ENCODE measurements at places on chromosomes 7 and 10.

DNA sequence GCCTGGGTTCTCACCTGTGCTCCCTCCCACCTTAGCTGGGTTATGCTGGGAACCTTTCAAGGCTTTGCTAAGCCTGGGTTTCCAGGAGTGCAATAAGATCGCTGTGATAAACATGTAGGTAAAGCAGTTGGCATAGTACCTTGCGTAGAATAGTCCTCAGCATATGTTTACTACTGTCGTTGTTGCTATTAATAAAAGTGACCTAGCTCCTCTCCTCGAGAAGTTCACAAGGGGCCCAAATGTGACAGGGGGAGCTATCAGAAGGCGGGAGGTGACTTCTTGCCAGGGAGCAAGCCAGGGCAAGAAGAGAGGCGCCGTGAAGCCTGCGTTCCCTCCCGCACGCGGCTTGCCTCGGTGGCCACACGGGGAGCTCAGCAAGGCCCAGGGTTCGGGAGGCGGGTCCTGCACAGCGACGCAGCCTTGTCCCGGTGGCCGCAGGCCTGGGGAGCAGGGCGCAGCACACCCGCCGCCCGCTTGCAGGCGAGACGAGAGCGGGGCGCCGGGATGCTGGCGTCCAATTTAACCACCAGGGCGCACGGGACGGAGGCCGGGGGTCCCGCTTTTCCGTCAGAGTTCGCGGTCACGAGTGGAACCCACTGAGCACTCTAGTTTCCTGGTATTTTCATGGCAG, 106.2 kb downstream of the SNX10 start:
- no peak for DNase-seq

DNA sequence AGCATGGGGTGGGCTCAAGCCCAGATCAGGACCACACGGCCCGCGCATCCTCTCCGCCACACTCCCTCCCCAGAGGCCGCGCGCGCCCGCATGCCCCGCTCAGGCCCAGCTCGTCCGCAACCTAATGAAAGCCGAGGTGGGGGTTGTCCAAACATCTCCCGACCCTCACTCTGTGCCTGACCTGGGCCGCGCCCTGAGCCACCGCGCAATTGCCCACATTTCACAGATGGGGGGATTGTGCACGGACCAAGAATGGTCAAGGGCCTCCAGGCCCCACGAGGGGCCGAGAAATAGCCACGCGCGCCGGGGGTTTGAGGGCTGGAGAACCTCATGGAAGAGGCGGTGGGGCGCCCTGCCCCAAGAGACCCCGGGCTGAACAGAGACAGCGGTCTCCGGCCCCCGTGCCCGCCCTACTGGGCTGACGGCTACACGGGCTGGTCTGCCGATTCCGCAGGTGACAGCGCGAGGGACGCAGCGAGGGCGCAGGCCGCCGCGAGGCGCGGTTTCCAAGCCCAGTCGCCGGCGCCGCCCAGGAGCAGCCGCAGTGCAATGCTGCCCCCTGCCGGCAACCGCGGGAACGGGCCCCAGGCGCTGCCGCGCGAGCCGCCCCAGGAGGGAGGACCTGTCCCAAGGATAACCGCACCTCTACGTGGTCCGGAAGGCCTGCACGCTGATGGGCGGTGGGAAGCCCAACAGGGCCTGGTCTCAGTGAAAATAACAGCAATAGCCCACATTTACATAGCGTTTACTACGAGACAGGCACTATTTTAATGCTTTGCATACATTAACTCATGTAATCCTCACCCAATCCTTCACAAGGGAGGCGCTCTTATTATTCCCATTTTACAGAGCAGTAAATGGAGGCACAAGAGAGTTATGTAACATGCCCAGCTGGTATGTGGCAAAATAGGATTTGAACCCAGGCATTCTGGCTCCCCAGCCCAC, 10.5 kb upstream of the GRID1 start:
- peak; percentile 72 for DNase-seq

GRCh38 chr10:11517150-11517549, 94.3 kb downstream of the USP6NL start:
- no peak for DNase-seq

DNA sequence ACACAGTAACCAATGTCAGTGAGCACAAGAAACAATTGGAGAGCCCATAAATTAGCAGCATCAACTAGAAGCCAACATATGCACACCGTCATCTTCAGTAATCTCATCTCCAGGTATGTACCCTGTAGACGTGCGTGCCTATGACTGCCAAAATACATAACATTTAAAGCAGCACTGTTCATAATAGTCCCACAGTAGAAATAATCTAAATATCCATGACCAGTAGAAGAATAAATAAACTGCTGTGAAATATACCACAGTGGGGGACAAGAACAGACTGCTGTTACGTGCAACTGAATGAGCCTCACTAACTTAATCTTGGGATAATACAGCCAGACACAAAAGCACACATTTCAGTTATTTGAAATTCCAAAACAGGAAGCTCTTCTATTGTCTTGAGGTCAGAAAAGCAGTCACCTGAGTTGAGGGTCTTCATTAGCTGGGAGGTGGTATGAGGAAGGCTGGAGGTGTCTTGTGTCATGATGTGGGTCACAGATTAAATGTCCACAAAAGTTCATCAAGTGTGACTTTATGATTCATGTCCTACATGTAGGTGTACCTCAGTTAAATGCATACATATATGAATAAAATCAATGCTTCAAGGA, 454.2 kb upstream of the AKR1E2 start:
- no peak for DNase-seq

DNA sequence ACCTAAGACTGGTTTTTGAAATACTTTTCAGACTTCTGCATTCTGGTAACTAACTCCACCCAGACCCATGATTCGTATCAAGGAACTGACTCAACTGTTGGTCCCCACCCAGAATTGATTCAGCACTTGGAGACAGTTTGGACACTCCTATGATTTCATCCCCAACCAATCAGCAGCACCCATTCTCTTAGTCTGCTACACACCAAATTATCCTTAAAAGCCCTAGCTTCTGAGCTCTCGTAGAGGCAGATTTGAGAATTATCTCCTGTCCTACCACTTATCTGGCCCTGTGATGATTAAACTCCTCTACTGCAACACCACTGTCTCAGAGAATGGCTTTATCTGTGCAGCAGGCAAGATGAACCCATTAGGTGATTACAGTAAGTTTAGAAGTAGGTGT, 7.7 kb upstream of the GSTO1 start:
- DNase-seq: no peak

DNA sequence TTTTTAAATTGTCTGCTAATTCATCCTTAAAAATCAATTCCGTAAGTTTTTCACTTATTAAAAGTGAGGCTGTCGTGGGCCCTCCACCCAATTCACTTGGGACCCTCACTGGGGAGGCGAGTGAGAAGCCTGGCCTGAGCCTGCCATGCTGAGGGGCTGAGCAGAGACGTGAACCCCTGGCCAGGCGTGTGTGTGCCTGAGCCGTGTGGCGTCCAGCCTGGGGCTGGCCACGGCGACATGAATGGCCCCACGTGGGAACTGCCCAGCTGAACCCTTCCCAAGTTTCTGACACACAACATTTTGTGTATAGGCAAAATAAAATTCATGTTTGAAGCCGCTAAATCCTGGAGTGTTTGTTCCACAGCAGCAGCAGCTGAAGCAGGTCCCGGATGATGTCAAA, 13.0 kb upstream of the VIPR2 start:
- no peak for DNase-seq

- peak; percentile 62 for DNase-seq
Measured at GRCh38 chr10:94279835-94280709, 82.7 kb downstream of the NOC3L start.

DNA sequence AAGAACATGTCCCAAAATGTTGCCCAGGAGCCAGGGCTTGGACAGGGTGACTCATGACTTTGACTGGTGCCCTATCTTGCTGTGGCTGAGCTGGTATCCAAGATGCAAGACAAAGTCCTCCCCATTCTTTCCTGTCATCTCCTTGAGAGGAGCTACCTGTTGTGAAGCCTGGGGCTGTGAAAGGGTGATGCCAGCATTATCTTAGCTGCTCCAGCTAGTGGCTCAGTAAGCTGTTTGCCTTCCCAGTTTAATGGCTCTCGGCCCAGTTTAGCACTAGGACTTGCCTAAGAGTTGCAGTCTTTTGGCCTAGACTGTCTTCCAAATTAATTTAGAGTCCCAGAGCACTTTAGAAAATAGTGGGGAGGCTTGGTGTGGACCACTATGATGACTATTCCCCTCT, 424.3 kb upstream of the NRG3 start:
- no peak for DNase-seq

Data from stimulated activated CD4-positive, alpha-beta T cell treated with anti-CD3 and anti-CD28 coated beads, Interleukin-4, amount 100 ng/mL, for 48 hours (primary cell).